Fibroblast of skin of left quadriceps (primary cell): ENCODE measurements at places on chromosomes 4 and X.

GRCh38 chrX:112832481-112833095 is 8.0 kb downstream of the AMOT start:
- no peak for DNase-seq

GRCh38 chr4:37690976-37691375 is 4.8 kb upstream of the RELL1 start:
- no peak for DNase-seq

- DNase-seq = no peak
These were observed 107.1 kb upstream of the INTU start for GRCh38 chr4:127525608-127526007.

GRCh38 chr4:181819946-181820345 is 423.3 kb upstream of the TENM3 start:
- DNase-seq = no peak

GRCh38 chr4:6360385-6360784 is 90.7 kb downstream of the WFS1 start:
- no peak for DNase-seq

DNA sequence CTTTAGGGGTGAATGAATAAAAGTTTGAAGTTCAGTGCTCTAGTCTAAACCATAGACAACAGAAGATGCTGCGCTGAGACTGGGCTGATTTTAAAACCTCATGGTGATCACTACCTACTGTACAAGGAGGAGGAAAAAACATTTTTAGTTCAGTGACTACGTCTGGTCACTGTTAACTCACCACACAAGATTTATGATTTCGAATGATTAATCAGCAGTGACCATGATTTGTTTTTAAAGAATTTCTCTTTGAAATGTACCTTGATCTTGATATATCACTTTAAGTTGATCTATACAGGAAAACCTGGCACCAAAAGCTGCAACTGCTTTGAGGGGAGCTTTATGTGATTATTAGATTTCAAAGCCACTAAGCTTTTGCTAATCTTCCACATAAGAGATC is 286.3 kb downstream of the PDGFC start:
- DNase-seq = no peak

DNA sequence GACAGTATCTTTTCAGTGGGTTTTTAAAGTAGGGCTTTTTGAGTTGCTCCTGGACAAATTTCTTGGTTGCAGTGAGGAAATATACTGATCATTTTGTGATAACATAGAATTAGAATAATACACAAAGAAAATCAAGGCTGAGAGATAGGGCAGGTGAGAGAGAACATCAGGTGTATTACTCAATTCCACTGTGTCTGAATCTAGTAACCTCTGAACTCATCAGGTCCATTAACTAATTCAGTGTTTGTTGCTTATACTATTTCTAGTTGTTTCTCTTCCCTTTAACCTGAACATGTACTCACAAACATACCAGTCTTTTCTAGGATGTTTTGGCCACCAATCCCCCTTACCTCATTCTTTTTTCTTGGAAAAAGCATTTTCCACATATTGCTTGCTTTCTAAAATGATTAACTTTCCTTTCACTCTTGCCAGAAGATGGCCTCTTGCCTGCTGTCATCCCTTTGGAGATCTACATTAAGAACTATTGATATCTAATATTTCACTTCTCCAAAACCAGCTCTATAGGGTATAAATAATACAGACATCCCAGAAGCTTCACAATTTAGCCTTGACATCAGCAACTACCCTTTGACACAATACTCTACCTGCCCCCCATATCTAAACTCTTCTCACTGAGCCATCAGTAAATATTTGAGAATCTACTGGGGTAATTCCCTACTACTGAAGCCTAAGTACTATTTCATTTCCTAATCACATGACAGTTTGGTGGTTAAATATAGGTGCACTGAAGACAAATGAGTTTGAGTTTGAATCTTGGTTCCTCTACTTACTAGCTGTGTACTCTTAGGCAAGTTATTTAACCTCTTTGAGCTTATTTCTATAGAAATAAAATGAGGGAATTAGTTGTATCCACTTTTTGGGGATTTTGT is 470.8 kb upstream of the IGFBP7 start:
- no peak for DNase-seq

DNA sequence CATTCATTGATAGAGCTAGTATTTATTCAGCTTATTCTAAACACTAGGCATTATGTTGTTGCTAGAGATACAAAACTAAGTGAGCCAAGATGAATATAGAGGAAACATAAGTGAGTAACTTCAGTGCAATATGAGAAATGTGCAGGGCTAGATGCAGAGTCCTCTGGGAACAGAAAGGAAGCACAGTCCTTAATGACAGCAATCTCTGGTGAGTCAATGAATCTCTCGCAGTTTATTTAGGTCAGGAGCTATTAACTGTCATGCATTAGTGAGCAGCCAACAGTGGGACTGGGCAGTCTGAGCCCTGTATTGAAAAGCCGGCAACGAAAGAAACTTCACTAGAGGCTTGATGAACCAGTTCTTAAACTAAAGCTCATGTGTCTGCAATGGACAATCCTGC is 598.1 kb upstream of the MAGEB2 start:
- peak; percentile 4 for DNase-seq

GRCh38 chrX:148567229-148567628 is 66.8 kb downstream of the AFF2 start:
- peak; percentile 66 for DNase-seq

DNA sequence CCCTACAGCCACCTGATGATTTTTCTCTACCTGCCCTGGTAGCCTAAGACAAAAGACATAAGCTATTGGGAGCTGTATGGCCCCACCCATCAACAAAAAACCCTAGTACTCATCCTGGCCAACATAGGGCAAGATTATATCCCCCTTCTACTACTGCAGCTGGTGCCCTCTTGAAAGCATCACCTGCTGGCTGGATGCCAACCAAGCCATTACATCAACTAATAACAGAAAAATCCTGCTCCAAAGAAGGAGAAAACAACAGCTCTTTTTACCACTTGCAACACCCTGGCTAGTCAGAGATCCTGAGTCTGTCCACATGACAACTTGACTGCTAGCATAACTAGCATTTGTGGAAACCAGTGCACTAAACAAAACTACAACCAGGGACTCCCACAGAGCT is 43.6 kb upstream of the UPRT start:
- DNase-seq = no peak

DNA sequence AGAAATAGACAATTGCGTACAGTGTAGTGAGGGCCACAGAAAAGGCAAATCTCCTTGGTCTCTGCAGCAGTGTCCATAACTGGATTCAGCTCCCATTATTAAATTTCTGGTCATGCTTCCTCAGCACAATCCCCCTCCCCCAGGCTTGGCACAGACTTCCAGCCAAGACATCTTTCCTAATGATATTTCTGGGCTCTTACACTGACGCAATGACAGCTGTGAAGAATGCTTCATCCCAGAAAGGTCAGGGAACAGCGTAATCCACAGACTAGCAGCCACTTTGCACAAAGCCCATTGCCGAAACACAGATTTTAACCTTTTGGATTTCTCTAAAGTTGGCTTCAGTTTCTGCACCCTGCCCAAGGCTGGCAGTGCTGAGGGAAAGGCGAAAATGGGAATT is 597.6 kb upstream of the CPEB2 start:
- DNase-seq = no peak
